ENCODE measurements at places on chromosomes 2 and 18.

GRCh38 chr2:125371867-125372266 lies 1284.1 kb upstream of the GYPC start:
- DNase-seq: no peak

DNA sequence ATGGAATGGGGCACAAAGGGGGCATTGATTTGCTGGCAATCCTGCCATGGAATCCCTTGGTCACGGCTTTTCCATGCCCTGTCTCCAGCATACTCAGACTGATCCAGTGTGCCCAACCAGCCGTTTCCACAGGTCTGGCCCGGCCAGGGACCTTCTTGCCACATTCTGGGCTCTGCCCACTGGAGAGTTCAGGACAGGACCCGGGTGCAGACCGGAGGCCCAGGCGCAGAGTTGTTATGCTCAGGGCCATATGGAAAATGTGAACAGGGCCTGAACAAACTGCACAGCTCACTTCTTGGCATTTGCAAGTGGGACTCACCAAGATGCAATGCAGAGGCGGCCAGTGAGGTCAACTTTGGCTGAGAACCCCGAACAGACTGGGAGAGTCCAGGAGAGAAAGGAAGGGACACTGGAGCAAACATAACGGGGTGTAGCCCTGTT lies 15.6 kb upstream of the ASAP2 start:
- DNase-seq: peak; percentile 46

GRCh38 chr18:50428531-50429206 lies 53.8 kb downstream of the SKA1 start:
- no peak for DNase-seq

- DNase-seq: no peak
Measured at GRCh38 chr18:33960417-33960816, 264.3 kb downstream of the NOL4 start.
